ENCODE measurements at places on chromosomes 6 and 20. TPM values are rescaled to one million over a fixed set of nuclear protein-coding genes. Genes with fewer than 3 reads are reported as not detected.

DNA sequence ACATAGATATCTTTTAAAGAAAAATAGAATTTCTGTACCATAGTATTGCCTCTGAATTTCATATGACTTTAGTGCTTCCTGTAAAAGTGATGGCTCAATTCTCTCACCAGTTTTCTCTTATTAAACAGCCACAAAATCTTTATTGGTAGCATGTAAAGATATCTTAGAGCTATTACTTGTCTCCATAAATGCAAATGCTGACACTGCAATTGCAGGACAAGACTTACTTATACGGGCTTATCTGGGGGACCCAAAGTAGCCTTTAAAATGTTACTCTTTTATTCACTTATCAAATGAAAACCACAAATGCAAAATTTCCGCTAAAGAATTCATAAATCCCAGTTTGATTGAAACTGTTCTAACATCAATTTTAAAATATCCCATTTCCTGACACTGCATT lies 287.1 kb upstream of the SPTLC3 start:
- no peaks in the 10 kb centered on the region for H3K36me3 ChIP-seq
- no peak overlapping the region for H3K27ac ChIP-seq
- no peaks in the 10 kb centered on the region for H3K4me1 ChIP-seq
- DNase-seq, result no peak

The TTLL9 gene
- not detected for total RNA-seq

The BPHL gene
- total RNA-seq, result 10.5 TPM

DNA sequence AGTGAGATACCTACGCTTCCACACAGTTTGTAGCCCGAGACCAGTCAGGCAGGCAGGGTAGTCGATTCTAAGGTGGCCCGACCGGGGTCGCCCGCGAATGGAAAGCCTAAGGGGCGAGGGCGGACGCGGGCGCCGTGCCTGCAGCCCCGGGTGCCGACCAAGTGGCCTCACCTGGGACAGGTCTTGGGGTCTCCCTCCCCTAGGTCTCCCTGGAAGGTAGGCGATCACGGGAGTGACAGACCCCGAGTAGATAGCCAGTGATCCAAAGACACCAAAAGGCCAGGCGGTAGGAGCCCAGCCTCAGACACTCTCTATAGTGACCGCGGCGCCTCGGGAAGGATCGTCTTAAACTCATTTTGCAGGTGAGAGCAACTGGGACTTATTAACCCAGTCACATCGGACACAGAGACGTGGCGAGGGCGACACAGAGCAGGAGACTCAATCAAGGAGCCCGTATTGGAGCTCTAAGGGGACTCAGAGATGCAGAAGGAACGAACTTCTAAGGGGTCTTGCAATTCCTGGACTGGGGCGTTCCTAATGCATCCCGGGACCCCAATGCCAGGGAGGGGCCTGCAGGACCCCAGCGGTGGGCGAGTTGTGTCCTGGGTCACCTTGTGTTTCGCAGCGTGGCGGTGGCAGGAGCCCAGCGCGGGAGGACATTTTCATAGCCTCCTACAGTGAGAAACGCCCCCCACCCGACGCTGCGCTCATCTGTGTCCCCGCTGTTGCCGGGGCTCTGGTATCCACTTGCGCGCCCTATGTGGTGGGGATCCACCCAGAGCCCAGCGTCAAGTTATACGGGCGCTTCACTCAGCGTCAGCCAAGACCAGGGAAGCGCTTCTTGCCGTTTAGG lies 2.1 kb upstream of the VSX1 start:
- H3K27ac ChIP-seq, result no peak overlapping the region
- H3K4me1 ChIP-seq, result peaks cover 21% of the 10 kb centered on the region
- H3K27me3 ChIP-seq, result peaks cover 50% of the 10 kb centered on the region
- peak; percentile 47 for DNase-seq
- H3K36me3 ChIP-seq, result no peaks in the 10 kb centered on the region
- peak overlapping the region; percentile 17 for H3K4me3 ChIP-seq

The TFAP2C gene
- not detected for total RNA-seq

DNA sequence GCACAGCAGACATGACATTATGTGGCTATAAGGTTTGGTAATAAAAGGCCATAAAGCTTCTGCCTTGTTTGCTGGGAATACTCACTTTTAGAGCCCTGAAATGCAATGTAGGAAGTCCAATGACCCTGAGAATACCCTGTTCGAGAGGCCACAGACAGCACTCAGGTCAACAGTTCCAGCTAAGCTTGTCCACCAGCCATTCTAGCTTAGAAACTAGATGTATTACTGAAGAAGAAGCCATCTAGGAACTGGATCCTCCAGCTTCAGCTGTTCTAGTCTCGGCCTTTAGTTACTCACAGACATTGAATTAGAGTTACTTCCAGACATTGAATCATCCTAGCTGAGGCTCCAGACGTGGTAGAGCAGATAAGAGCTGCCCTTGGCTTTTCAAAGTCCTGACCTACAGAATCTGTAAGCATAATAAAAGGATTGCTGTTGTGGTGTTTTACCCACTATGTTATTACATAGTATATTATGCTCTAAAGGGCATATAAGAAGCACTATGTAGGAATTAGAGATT lies 84.9 kb downstream of the MMS22L start:
- H3K36me3 ChIP-seq, result no peaks in the 10 kb centered on the region
- no peaks in the 10 kb centered on the region for H3K4me1 ChIP-seq
- no peak overlapping the region for H3K27ac ChIP-seq
- no peak for DNase-seq
- no peak overlapping the region for H3K4me3 ChIP-seq

- no peak overlapping the region for H3K27ac ChIP-seq
- no peaks in the 10 kb centered on the region for H3K36me3 ChIP-seq
- DNase-seq, result no peak
- no peaks in the 10 kb centered on the region for H3K4me1 ChIP-seq
Measured at GRCh38 chr6:139475241-139475640, 100.8 kb upstream of the CITED2 start.

DNA sequence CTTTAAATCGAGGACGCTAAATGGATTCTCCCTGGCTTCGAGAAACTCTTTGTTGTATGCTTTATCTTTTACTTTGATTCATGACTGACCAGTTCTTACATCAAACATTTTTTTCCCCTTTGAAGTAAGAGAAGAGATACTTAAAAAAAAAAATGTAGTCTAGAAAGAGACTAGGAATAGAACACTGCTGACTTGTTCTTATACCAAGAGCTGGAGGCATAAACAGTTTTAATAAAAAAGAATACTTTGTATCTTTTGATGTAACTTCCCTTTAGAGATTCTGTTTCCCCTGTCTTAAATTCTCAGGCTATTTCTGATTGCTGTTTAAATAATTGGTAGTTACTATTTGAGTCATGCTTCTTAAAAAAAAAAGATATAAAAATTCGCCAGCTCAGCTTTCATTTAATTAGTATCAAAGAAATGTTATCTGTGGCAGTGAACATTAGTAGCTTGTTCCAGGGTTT lies 4.8 kb downstream of the ASXL1 start:
- no peak overlapping the region for H3K4me3 ChIP-seq
- no peaks in the 10 kb centered on the region for H3K27me3 ChIP-seq
- H3K36me3 ChIP-seq, result peaks cover 4% of the 10 kb centered on the region

GRCh38 chr20:768426-768978 lies at the start of gene SLC52A3:
SLC52A3 (minus strand) TSS chr20:768500; CDS start chr20:765774, 2,726 bp downstream.
- no peak for DNase-seq
- no peaks in the 10 kb centered on the region for H3K4me1 ChIP-seq
- H3K27me3 ChIP-seq, result no peaks in the 10 kb centered on the region
- no peak within 1 kb of the TSS for H3K27ac ChIP-seq
- no peak within 1 kb of the TSS for H3K4me3 ChIP-seq

The SEL1L2 gene
- total RNA-seq, result not detected

The TGM3 gene
- total RNA-seq, result not detected

The PHACTR1 gene
- total RNA-seq, result 0.04 TPM

The TCP11 gene
- total RNA-seq, result not detected

DNA sequence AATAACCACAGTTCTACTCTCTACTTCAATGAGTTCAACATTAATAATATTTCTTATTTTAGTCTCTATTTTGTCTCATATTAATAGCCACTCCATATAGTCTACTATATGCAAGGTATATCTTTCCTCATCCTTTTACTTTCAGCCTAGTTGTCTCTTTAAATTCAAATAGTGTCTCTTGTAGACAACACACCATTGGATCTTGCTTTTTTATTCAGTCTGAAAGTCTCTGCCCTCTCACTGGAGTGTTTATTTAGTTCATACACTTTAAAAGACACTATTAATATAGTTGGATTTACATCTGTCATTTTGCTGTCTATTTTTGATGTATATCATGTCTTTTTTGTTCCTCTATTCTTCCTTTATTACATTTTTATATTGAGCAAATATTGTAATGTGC lies 103.5 kb downstream of the RFPL4B start:
- no peaks in the 10 kb centered on the region for H3K27me3 ChIP-seq
- H3K4me3 ChIP-seq, result no peak overlapping the region
- no peaks in the 10 kb centered on the region for H3K4me1 ChIP-seq
- no peak for DNase-seq
- H3K27ac ChIP-seq, result no peak overlapping the region

DNA sequence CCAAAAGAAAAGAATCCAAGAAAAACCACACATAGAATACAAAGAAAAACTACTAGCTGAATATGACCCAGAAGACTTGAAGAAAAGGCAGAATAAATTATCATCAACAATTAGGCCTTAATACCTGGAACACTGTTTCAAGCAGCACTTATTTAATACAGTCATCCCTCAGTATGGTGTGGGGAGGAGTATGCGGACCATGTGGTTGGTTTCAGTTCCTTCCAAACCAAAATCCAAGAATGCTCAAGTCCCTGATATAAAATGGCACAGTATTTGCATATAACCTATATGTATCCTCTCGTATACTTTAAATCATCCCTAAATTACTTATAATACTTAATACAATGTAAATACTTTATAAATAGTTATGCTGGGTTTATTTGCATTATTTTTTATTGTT lies 16.1 kb downstream of the CDK19 start:
- no peak overlapping the region for H3K27ac ChIP-seq
- no peak overlapping the region for H3K4me3 ChIP-seq
- H3K4me1 ChIP-seq, result no peaks in the 10 kb centered on the region
- no peaks in the 10 kb centered on the region for H3K27me3 ChIP-seq

- H3K36me3 ChIP-seq, result no peaks in the 10 kb centered on the region
- no peak overlapping the region for H3K27ac ChIP-seq
Measured at GRCh38 chr6:15524861-15525401, 137.9 kb downstream of the DTNBP1 start.

DNA sequence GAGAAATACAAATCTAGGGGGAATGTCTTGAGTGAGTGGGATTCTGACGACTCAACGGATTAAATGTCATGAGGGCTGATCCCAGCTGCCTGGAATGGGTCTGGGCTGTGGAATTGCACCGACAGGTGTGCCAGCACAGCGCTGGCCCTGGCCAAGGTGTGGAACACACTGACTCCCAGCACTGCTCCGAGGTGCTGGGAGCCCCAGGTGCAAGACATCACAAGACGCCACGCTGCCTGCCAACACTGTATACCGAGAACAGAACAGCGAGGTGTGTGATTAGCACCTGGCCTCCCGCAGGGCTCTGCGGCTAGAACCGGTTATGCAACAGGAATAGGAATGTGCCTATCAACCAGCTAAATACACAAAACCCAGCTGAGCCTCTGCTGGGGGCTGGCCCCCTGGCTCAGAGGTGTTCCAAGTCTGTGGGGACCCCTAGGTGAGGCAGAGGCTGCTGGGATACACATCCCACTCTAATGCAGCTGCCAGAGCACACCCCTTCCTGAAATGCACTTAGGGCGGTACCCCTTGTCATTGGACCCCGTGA lies 24.8 kb upstream of the APMAP start:
- no peak for DNase-seq
- H3K36me3 ChIP-seq, result peaks cover 44% of the 10 kb centered on the region
- no peaks in the 10 kb centered on the region for H3K4me1 ChIP-seq
- no peak overlapping the region for H3K27ac ChIP-seq

GRCh38 chr6:111957623-111958315 lies 84.5 kb upstream of the FYN start:
- H3K4me3 ChIP-seq, result no peak overlapping the region
- DNase-seq, result no peak
- no peaks in the 10 kb centered on the region for H3K36me3 ChIP-seq
- no peak overlapping the region for H3K27ac ChIP-seq
- no peaks in the 10 kb centered on the region for H3K27me3 ChIP-seq
- H3K4me1 ChIP-seq, result no peaks in the 10 kb centered on the region

DNA sequence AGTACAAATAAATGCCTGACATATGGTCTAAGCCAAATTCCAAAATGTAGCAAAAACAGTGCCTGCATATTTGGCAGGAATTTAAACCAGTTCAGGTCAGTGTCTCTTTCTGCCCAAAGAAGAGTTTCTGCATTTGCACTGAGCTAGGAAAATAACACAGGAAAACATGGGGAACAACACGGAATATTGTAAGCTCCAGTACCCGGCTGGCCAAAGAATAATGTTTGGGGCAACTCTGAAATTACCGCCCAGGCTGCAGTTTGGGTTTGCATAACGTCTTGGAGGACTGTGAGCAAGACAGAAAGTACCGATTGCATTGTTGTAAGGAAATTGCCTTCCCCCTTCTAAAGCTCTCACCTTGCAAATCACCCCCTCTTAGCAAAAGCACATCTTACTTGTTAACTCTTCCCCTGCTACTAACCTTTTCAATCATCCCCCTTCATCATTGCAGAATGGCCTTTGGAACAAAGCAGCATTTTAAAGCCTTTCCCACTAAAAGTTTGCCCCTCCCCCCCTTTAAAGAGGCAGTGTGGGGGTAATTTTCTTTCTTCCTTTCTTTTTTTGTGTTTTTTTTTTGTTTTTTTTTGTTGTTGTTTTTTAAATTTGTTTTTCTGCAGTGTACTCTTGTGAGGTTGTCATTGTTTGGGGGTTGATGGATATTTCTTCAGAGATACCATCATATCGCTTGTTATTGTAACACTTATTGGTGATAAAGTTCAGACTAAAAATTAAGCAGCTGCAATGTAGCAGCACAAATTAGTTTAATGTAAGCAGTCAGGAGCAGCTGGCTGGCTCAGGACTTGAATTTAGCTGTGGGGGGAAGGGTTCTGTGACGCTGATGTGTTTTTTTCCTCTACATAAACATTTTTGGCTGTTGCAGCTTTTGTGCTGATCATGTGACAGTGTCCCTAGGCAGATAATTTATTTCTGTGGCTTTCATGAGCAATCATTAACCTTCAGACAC lies 100.0 kb upstream of the CITED2 start:
- no peak for DNase-seq
- H3K4me1 ChIP-seq, result no peaks in the 10 kb centered on the region
- H3K4me3 ChIP-seq, result no peak overlapping the region

DNA sequence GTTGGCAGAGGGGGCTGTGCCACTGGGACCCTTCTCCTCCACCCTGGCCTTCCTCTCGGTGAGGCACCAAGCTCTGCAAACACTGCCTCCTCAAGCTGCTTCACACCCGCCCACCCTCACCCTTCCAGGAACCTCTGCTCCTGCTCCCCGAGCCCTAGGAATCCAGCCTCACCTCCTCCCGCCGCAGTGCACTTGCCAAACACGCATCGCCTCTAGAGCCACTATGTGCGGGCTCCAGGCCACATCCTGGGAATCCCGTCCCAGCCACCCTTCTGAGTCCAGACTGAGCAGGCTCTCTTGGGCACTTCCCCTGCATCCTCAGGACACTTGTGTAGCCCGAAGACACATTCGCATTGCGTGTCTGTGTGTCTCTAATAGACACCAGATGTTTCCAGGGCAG lies 18.5 kb downstream of the PSMG4 start:
- peaks cover 3% of the 10 kb centered on the region for H3K4me1 ChIP-seq
- H3K27me3 ChIP-seq, result no peaks in the 10 kb centered on the region
- no peaks in the 10 kb centered on the region for H3K36me3 ChIP-seq
- no peak overlapping the region for H3K4me3 ChIP-seq
- H3K27ac ChIP-seq, result no peak overlapping the region

The LY6G6C gene
- not detected for total RNA-seq

The DEF6 gene
- total RNA-seq, result 73.0 TPM

Data from CD8-positive, alpha-beta memory T cell (primary cell).